ENCODE measurements at places on chromosomes 13 and 19.
A peak's percentile ranks its signal among the peaks of the same experiment; 100 is the strongest.

- DNase-seq = no peak
These were observed 12.3 kb downstream of the DDX39A start for GRCh38 chr19:14406645-14407401.

- no peak for DNase-seq
These were observed 403.2 kb downstream of the EFNB2 start for GRCh38 chr13:106132216-106132615.

DNA sequence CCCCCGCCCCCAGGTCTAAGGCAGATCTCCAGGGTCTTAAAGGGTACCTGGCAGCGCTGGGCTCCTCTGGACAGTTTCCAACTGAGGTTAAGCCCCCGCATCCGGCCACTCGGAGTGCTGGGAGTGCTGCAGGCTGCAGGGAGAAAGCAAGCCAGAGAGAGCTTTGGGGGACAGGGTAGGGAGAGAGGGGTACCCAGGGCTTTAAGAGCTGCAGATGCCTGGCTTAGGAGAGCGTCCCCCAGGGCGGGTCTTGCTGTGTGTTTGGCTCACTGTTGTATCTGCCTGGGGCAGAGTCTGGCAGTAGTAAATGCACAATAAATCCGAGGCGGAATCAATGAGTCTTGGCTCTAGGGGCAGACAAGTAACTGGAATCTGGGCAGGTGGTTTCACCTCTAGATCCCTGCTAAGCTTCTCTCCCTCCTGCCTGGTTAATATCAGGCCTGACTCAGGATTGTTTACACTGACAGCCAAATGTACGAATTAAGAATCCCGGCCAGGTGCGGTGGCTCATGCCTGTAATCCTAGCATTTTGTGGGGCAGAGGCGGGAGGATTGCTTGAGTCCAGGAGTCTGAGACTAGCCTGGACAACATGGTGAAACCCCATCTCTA is 798 bp upstream of the COX6B2 start:
- no peak for DNase-seq

DNA sequence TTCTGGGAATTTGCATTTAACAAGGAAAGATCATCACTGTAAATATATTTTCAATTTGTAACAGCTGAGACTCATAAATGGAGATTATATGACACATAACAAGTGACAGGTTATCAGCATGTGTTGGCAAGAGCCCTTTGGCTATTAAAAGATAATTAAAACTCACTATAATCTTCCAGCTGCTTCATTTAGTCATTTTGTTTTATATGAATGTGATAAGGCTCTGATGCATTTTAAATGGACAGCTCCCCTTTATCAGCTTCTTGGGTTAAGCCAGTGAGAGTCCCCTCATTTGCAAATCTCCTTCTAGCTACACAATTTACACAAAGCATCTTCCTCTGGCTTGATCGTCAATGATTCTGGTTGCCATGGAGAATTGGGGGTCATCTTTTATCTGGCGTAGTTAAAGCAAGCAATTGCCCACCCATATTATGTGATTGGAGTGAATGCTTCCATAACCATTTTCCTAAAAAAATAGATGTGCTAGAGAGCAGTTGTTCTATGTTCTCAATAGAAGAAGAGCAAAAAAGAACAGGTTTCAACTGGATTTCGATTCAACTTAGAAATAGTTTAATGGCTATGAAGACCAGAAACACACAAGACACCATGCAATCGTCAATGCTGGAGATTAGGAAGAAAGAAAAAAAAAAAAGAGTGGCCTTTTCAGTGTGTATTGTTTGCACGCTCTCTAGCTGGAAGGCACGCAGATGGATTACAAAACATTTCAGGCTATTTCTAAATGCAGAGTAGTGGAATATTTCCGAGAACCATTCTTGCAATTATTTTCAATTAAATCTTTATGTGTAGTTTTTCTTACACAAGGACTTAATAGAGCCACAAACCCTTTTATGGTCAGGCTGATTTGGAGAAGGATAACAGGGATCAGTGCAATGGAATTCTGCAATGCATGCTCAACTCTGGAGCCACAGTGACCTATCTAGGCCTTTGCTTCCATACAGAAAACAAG is 27.4 kb downstream of the STARD13 start:
- no peak for DNase-seq

DNA sequence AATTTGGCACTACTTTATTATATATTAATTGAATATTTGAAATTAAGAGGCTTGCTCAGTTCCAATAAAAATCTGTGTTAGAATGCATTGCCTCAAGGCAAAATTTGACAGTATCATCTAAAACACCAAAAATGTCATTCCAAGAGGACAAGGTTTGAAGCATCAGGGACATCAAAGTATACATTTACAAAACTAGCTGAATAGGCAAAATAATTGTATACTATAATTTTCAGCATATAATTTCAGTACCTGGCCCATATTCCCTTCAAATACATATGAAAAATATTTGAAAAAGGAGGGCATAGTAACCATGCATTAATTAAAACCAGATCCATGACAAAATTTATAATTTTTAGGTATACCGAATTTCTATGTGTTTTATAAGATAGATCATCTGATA is 963.8 kb downstream of the PCDH9 start:
- no peak for DNase-seq

DNA sequence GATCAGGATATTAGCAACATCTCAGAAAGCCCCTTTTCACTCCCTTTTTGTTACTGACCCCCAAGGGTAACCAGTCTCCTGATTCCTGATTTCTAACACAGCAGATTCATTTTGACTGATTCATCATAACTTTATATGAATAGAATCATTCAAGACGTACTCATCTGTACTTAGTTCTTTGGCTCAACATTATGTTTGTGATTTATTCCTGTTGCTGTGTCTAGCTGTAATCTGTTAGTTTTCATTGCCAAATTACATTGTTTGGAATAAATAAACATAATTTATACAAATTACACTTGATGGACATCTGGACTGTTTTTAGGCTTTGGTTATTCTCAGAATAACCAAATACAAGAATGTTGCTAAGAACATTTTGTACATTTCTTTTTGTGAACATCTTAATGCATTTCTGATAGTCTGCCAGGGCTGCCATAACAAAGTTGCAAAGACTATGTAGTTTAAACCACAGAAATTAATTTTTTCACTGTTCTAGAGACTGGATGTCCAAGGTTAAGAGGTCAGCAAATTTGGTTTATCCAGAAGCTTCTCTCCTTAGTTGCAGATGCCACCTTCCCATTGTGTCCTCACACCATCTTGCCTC is 62.8 kb upstream of the EDNRB start:
- DNase-seq = no peak

- no peak for DNase-seq
These were observed 2.1 kb downstream of the RASA3 start for GRCh38 chr13:114130131-114130836.

GRCh38 chr19:16027528-16027927 is 48.8 kb upstream of the TPM4 start:
- no peak for DNase-seq

DNA sequence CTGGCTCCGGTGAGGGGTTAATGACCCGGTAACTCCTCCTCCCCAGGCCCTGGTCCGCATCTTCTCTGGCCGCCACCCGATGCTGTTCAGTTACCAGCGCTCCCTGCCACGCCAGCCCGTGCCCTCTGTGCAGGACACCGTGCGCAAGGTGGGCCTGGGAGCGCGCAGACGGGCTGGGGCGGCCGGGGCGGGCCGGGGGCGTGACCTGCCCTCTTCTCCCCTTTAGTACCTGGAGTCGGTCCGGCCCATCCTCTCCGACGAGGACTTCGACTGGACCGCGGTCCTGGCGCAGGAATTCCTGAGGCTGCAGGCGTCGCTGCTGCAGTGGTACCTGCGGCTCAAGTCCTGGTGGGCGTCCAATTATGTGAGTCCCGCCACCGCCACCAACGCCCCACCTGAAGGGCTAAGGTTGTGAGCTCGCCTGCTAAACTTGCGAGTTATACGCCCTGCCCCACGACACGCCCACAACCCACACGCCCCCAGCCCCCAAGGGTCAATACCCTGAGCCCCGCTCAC is 10.4 kb downstream of the CPT1C start:
- DNase-seq = no peak

DNA sequence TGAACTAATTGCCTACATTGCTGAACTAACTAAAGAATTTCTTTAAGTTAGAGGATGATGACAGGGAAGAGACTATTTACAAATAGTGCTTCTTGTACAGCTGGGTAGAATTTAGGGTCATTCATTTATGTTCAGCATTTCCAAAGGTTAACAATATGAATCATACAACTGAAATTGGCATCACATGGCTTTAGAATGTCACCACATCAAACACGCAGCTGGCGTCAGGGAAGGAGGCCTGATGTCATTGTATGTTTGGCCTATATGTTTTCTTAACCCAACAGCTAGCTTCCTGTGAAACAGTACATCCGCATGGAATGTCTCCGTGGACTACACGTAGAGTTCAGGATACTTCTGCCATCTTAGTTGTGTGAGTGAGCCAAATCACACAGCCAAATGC is 99.0 kb upstream of the TNFSF11 start:
- DNase-seq = no peak

DNA sequence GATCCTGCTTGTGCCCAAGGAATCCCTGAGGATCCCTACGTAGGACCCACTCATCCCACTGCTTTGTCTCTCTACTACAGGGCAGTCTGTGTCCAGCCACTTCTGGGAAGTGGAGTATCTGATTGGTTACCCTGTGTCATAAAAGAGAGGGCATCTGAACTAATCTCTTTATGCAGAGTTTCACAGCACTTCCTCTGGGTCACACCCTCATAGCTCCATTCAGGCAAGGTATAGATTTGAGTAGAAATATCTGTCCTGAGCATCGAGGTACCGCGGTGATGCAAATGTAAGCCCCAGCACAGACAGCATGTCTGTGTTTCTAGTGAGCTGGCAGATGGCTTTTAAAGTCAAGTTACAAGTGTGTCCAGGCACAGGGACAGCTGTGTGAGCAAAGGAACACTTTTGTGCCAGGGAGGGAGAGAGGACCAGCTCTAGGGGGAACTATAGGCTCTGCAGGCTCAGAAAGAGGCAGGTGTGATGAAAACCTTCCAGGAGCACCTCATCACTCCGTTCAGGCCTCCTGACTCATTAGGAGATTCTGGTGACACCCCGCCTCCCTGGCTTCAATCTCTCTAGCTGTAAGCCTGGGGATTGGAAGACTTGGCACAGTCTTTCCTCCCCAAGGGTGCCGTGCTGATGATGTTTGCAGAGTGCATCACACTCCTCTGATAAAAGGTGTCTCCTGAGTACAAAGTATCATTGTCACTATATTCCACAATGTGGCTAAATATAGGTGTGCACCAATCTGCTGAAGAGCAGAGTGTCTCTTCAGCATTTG is 84.3 kb upstream of the UBL3 start:
- peak; percentile 4 for DNase-seq

DNA sequence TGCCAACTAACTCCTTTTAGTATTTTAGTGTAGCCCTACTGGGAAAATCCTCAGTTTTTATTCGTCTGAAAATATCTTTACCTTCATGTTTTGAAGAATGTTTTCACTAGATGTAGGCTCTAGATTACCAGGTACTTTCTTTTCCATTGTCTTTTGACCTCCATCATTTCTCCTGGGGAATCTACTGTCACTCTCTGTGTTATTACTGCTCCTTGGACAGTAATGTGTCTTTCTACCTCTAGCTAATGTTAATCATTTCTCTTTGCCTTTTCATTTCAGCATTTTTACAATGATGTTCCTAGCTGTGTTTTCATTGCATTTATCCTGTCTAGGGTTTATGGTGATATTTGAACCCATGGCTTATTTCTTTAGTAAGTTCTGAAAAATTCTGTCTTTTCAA is 61.9 kb downstream of the SPACA7 start:
- no peak for DNase-seq

GRCh38 chr19:6227156-6227935 is 52.4 kb downstream of the MLLT1 start:
- no peak for DNase-seq

- no peak for DNase-seq
These were observed 235.9 kb downstream of the NHLRC3 start for GRCh38 chr13:39273953-39274738.

DNA sequence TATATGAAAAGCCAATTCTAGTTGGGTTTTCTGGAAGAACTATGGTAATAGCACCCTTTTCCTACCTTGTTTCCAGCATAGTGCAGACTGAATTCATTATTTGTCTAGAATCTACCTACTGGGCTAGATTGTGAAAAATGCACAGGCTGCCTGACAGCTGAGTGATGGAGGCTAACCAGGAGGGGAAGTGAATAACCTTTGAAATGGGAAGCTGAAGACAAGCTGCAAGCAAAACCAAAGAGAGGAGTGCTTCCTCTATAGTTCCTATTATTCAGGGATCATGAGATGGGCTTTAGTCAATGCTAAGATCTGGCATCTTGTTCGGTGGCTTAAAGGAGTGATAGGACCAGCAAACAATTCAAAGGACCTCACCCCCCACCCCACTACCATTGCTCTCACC is 26.9 kb downstream of the MZT1 start:
- no peak for DNase-seq

DNA sequence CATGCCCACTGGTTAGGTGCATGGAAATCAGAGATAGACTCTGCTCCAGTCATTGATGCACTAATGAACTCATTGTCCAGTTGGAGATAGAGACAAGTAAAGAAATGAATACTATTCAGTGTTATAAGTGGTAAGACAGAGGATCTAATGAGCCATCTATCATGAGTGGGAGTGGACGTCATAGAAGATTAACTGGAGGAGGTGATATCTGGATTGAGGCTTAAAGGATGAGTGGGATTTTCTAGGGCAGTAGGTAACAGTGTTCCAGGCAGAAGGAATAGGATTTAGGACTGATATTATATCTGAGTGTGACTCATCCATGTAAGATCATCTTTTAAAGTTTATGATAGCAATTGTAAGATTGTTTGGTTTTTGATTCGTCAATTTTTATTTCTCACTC is 152.2 kb upstream of the CSNK1A1L start:
- no peak for DNase-seq

GRCh38 chr13:113033054-113033850 is 64.2 kb downstream of the MCF2L start:
- DNase-seq = no peak

DNA sequence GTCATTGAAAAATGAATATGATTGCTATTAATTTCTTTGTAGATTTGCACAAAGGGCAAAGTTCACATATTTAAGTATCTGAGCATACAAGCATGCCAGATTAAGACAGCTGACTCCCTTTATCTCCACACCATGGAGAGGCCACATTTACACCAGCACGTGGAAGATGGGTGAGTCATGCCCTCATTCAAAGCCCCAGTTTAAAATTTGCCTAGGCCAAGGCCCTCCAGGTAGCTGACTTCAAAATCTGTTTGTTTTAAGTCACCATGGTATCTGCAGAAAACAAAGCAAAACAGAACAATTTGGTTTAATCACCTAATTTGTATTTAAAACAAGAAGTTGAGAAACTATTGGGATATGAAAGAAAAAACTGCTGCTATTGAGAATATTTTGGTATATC is 109.2 kb downstream of the ESD start:
- DNase-seq = no peak

GRCh38 chr19:48830088-48830487 is 6.2 kb downstream of the HSD17B14 start:
- DNase-seq = no peak

DNA sequence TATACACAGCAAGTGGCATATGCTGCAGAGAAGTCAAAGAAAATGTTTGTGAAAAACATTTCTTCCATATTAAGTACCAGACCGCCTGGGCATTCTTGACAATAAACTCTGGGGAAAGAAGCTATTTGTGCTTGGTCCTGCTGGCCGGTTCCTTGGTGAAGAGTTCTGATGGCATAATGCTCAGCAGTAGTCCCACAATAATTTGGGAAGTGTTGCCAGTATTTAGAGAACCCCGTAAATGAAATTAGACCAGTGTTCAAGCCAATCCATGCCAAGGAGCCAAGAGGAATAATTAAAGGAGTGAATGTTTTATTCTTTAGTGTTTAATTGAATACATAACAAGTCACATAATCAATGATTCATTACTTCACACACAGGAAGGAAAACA is 6.3 kb downstream of the KCTD12 start:
- DNase-seq = no peak

Data from NCI-H187 (cell line).